T-helper 17 cell (primary cell): ENCODE measurements at places on chromosomes 4 and X.

DNA sequence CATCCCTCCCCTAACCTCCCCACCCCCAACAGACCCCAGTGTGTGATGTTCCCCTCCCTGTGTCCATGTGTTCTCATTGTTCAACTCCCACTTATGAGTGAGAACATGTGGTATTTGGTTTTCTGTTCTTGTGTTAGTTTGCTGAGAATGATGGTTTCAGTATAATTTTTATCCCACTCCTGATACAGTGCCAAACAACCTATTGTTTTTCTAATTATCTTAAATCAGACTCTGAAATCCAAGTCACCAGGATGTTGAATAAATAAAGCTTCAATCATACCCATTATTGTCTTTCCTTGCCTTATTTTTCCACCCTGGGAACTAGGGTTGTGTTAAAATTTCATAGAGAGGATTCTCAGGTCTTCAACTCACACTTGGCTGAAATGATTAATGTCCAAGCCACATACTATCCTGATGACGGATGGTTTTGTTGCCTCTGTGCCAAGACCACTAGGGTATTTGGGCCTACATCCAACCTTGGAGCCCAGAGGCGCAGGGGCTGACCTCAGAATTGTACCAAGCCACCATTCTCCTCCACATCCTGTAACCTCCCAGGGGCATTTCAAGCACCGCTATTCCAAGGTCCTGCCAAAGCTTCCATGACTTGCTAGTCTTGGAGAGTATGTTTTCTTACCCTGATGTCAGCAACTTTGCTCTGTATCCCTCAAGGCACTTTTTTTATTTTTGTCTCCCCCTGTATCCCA, 332.4 kb downstream of the ARHGAP24 start:
- no peak for DNase-seq

DNA sequence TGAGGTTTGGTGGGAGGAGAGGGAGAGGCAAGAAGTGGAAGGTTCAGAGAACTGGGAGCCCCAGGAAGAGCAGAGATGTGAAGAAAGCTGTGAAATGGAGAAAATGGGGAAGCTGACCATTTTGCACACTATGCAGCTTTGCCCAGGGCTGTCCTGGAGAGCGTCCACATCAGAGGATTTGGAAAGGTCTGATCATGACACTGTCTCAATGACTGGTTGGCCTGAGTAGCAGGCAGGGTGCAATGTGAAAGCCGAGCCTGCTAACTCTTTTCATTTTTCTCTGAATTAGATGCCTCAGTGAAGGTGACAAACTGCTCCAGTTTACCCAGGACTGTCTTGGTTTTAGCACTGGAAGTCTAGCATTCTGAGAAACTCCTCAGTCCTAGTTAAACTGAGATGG, 330.1 kb upstream of the RPS6KA3 start:
- DNase-seq = no peak

- no peak for DNase-seq
Measured at GRCh38 chr4:84606645-84607044, 23.7 kb downstream of the CDS1 start.

DNA sequence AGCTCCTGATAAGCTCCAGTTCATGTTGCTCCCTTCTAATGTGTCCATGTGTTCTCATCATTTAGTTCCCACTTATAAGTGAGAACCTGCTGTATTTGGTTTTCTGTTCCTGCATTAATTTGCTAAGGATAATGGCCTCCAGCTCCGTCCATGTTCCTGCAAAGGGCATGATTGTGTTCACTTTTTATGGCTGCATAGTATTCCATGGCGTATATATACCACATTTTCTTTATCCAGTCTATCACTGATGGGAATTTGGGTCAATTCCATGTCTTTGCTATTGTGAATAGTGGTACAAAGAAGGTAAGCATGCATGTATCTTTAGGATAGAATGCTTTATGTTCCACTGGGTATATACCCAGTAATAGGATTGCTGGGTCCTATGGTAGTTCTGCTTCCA, 197.2 kb upstream of the ITM2A start:
- no peak for DNase-seq

DNA sequence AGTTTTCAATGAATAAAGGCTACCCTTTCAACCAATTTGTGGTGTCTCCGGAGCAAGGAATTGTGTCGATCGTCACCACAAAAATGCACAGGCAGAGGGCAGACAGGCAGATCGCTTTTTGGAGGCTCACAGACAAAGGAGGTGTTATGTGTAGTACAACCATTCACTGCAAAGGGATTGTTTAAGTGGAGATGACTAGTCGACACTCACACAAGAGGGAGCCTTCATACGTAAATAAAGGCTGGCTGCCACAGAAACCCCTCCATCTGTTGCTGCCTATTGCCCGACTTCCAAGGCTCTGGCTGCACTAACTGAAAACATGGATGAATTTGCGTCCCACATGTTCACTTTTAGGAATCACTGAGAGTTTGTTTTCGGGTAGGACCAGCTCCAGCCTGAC, 281.1 kb downstream of the NKX6-1 start:
- DNase-seq = no peak

GRCh38 chrX:54479136-54480111, 16.6 kb downstream of the FGD1 start:
- DNase-seq = no peak

DNA sequence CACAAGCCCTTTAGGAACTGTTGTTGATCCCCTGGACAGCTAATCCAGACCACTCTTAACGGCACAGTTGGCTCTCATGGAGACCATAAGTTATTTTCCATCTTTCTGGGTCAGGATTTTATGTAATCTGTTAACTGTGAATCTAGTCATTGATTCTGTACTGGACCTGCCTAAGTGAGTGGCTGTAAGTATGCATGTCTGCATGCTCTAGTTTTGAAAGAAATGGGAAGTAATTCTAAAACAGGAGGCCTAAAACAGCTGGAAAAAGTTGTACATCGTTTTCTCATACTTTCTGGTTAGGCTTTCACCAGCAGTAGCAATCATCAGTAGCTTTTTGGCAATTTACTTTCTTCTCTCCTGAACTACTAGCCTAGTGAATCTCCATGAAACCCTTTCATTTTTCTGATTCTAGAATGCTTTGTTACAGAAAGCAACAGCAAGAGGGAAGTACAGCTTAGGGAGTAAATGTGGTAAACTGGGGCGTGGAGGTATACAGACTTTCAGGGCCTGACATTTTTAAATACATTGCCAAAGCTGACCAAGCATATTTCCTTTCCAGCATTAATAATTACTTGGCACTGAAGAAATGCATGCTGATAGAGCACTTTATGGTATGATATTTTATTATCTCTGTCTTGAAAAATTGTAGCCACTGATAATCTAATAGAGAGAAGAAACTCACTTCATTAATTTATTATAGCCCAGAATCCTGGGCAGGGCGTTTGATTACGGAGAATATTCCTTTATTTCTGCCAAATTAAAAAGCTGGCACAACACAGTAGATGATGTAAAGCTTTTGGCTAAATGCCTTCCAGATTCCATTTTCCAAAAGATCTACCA, 202.7 kb downstream of the BANK1 start:
- no peak for DNase-seq
